ENCODE measurements at places on chromosomes 6 and 20.
A peak's percentile ranks its signal among the peaks of the same experiment; 100 is the strongest.

DNA sequence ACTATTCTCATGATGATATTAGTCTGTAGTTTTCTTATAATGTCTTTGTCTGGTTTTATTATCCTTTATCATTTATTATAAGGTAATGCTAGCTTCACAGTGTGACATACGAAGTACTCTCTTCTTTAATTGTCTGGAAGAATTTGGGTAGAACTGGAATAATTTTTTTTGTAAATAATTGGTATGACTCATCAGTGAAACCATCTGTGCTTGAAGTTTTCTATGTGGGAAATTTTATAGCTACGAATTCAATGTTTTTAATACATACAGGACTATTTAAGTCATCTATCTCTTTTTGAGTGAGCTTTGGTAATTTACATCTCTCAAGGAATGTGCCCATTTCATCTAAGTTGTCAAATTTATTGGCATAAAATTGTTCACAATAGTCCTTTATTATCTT lies 86.3 kb downstream of the SOD2 start:
- DNase-seq, result no peak

DNA sequence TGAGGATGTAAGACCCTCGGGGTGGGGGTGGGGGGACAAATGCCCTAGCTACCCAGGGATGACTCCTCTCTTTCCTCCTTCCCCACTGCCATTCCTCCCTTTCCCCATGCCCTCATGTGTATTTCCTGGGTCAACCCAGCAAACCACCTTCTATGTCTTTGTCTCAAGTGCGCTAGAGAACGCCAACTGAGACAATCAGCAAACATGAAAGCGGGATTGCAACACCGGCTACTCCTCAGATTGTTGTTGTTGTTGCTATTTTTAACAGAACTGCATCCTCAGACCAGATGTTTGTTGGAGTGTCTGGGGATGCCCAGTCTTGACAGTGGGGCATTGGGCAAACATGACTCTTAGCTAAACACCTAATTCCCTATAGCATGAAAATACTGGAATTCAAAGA lies 39.3 kb upstream of the HIVEP1 start:
- DNase-seq, result no peak

- no peak for DNase-seq
These were observed 486.5 kb downstream of the RFPL4B start for GRCh38 chr6:112833581-112834131.

- DNase-seq, result peak; percentile 20
These were observed 26.5 kb downstream of the BCKDHB start for GRCh38 chr6:80133020-80133419.

DNA sequence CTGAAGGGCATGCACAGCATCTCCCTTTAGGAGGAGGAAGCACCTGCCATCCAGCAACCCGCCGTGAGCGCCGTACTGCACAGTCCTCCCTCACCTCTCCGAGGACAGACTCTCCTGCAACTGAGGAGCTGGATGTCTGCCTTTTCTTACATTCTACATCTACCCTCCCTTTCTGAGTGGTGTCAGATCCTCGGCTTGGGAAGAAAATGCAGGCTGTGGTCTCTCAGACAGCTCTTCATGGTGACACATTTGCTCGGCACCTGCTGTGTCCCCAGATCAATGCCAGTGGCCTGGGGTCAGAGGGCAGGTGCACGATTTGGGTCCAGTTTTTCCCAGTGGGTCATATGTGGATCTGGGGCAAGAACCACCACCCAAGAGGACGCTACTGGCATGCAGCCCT lies 40.1 kb upstream of the BHLHE23 start:
- DNase-seq, result no peak

- DNase-seq, result no peak
These were observed 32.2 kb upstream of the HFE start for GRCh38 chr6:26054781-26055718.

DNA sequence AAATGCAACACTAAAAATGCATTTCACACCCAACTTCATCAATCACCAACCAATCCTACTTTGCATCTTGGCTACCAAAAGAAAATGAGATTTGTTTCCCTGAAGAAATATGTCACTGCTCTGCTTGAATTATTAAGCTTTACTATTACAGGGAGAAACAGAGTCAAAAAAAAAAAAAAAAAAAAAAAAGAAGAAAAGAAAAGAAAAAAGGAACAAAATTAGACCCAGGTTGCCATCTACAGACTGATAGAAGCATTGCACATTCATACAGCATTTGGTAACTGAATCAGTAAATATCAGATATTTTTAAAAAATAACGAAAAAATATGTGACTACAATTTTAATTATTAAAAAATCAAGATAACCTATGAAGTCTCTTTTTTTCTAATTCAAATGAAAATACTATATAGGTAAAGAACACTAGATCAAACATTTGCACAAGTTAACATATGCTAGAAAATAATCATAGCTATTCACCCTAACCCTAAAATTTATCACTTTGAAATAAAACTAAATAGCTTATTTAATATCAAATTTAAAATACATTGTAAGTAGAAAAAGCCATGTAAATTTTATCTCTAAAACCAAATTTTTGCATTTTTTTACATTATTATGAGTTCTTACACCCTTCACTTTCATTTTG lies 83.3 kb downstream of the DCDC2 start:
- DNase-seq, result no peak

- no peak for DNase-seq
These were observed 130.9 kb downstream of the QKI start for GRCh38 chr6:163545370-163545769.

DNA sequence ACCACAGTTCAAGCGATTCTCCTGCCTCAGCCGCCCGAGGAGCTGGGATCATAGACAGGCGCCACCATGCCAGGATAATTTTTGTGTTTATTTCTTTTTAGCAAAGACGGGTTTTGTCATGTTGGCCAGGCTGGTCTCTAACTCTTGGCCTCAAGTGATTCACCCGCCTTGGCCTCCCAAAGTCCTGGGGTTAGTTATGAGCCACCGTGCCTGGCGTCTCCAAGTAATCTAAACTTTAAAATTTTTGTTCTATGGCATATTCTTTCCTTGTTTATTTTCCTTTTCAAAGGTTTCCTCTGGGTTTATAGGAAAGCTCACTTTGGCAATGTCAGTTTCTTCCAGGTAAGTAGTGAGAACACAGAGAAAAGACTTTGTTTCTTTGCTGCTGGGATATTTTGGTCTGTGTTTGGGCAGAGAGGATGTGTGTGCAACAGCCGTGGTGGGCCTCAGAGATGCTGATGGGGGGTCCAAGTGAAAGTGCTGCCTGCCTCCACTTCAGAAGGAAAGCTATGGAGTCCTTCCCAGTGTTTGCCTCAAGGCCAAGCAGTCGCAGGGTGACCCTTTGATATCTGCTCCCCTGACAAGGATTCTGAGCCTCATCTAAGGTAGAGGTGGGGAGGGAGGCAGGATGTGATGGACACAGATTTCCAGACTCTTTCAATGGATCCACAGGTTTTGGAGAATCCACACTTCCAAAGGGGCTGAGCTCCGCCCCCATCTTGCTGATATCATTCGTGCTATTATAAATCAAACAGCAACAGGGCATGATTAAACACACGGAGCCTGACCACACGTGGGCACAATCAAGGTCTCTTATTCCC lies 2.3 kb downstream of the LRP11 start:
- DNase-seq, result no peak

DNA sequence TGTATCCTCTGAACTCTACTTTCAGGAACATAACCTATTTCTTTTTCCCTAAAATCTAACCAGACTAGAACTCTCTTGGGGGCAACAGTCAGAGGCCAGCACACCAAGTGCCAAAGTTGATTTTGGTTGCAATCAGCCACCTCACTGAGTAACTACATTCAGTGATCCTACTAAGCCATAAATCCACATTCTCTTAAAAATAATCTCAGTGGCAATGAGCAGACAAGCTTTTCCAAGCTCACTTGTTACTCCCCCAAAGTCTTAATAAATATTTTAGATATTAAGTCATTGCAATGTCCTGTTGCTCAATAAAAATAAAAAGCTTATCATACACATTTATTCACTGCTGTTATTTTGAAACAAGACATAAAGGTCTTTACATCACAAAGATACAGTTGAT lies 9.8 kb downstream of the RGS17 start:
- no peak for DNase-seq

DNA sequence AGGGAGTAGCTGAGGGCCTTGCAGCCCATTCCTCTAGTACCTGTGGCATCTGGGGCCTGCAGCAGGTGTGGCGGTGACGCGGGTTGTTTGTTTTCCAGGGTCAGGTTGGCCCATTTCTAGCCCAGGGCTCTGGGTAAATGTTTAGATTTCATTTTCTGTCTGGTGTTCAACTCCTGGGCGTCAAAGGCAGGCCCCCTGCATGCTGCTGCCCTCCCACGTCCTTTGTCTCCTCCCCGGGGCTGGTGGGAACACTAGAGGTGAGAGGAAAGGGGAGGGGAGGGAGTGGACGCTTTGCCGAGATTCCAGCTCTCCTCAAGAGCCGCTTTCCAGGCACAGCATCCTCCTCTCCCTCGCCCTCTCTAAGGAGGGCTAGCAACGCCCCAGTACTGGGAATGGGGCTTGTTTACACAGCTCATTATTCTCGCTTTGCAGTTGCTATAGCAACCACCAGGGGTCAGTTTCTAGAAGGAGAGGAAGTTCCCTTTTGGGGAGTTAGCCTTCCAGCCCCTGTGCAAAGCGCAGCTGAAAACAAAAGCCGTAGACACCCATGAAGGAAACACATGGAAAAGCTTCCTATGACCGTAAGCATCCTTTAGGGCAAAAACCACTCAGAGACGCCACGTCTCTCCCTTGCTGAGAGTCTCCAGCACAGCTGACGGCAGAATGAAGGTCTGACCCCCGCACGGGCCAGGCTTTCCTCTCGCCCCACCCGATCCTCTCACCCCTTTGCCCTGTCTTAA lies 170.6 kb downstream of the LY86 start:
- peak; percentile 50 for DNase-seq

DNA sequence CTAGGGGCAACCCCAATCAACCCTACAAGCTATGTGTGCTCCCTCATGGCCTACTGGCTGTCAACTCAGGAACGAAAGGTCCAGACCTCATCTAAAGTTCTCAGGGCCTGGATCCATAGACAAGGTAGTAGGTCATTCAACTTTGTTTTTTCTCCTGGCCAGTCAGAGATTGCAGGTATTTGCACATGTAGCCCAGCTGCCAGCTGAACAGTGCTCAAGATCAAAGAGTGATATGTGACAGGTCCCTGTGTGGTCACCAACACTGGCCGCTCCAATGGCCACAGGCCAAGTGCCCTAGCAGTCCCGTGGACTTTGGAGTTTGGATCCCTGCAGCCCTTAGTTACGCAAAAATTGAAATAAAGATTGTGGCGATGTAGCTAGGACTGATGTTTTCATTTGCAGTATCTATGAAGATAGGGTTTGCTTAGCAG lies 60.6 kb upstream of the ATXN1 start:
- DNase-seq, result peak; percentile 43

- no peak for DNase-seq
These were observed 21.3 kb downstream of the MLIP start for GRCh38 chr6:54132587-54132986.

Measured in HuH-7 (cell line).